ENCODE measurements at places on chromosomes 3 and 15.

GRCh38 chr15:91824256-91824655 is 29.3 kb upstream of the SLCO3A1 start:
- no peak for DNase-seq

- DNase-seq: no peak
Measured at GRCh38 chr15:57527382-57528091, 64.2 kb upstream of the MYZAP start.

DNA sequence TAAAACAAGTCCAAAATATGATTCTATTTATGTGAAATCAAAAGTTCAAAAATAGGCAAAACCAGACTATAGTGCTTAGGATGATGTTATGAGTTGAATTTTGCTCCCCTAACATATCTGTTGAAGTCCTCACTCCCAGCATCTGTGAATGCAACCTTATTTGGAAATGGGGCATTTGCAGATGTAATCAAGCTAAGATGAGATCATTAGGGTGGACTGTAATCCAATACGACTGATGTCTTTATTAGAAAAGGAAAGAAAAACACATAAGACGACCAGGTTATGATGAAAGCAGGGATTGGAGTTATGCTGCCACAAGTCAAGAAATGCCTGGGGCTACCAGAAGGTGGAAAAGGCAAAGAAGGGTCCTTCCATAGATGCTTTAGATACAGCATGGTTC is 110.5 kb upstream of the CCDC39 start:
- no peak for DNase-seq

DNA sequence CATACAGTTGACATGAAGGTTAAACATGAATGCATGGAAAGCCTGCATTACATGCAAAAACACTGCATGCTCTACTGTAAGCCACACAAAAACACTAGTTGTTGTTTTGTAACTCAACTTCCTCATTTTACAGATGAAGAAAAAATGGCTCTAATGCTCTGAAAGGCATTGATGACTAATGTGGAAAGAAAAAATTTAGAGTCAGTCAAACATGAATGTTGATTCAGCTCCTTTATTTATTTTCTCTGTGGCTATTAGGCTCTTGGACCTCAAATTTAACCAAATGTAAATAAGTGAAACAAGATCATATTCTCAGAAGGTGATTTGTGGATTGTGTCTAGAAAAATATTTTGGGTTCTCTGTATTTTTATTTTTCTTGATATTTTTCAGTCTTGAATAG is 336.7 kb upstream of the ZNF717 start:
- no peak for DNase-seq

DNA sequence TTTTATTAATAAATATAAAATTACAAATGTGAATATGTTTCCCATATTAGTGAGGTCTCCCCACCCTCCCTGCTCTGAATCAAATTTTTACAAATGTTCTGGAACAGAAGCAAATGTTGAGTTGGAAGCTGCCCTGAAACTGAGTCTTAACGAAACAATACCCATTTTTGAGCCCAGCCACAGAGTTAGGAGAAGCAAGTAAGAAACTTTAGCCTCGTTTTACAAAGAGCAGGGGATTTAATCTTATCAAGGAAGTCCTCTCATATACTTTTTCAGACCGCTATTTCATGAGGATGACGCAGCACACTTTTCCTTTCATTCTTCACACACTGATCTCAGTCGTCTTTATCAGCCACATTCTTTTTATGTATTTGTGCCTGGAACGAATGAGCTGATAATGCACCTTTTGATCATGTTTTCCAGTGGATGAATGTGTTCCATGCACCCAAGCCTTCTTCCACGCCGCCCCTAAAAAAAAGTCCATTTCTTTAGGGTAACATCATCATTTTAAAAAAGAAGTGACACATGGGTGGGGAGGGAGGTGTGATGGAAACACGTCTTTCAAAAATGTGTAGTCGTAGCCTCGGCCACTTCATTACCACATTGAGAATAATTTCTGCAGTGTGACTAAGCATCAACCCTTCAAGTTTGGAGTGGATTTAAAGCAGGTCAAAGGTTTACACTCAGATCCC is 48.1 kb downstream of the SETMAR start:
- DNase-seq: peak; percentile 20

GRCh38 chr3:186593862-186594261 is 19.0 kb upstream of the AHSG start:
- no peak for DNase-seq

GRCh38 chr3:196932600-196932999 is 9.7 kb downstream of the NCBP2 start:
- no peak for DNase-seq

- no peak for DNase-seq
Measured at GRCh38 chr15:90315278-90315982, 36.7 kb upstream of the ZNF774 start.

DNA sequence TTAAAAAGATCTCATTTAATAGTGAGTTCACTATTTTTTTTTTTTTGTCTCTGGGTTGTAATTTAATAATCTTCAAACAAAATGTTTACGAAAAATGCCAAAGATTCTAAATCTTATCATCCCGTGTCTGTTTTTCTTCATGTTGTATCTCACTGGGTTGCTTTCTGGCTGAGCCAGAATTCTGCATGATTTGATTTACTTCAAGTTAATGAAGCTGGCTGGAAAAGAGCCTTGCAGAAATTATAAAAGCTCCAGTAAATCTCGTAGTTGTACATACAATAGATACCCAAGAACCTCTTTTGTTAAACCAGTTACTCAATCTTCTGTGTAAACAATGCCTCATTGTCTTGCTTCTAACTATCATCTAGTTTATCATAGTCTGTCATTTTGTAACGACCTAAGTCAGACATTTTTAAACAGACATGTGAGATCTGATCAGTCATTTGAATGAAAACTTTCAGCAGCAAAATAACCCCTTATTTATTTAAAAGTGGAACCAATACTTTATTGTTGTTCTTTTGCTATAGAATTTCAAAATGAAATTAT is 249.0 kb downstream of the MCTP2 start:
- no peak for DNase-seq
